Liver (tissue), 10 donors: ENCODE measurements at places on chromosomes 13 and 19.

DNA sequence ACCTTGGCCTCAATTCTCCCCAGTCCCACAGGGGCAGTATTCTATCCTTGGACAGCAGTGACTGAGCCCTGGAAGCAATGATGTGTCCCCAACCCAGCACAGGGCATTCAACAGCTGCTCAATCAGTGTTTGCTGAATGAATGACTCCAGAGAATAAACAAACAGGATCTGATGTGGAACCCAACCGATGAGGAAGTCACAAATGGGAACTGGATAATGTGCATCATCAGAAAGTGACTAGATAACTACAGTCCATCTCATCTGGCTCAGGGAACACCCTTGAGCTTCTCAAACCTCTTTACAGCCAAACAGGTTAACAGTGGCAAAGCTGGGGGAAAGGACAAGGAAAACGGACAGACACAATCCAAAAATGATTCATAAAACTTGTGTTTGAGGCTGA is 8.2 kb downstream of the SLC25A30 start:
- no peak for DNase-seq

- no peak for DNase-seq
Measured at GRCh38 chr19:32097620-32098019, 247.8 kb upstream of the ZNF507 start.

- DNase-seq, result no peak
Measured at GRCh38 chr19:11574689-11575088, 2.8 kb downstream of the ACP5 start.

- no peak for DNase-seq
Measured at GRCh38 chr19:7743425-7743841, 3.9 kb downstream of the CD209 start.

DNA sequence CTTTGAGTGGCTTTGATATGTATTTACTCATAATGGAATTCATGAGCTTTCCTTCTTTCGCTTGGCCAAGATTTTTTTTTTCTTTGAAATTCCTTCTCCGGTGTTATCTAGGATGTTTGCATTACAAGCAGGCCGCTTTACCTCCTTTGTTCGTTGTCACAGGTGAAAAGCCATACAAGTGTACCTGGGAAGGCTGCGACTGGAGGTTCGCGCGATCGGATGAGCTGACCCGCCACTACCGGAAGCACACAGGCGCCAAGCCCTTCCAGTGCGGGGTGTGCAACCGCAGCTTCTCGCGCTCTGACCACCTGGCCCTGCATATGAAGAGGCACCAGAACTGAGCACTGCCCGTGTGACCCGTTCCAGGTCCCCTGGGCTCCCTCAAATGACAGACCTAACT is 16.7 kb downstream of the KLF5 start:
- no peak for DNase-seq

GRCh38 chr19:13748169-13748828 is 16.0 kb upstream of the MRI1 start:
- DNase-seq, result no peak
